ENCODE measurements at places on chromosomes 6 and 20. TPM values are rescaled to one million over a fixed set of nuclear protein-coding genes. Genes with fewer than 3 reads are reported as not detected.

GRCh38 chr6:90146024-90146423, 150.6 kb downstream of the BACH2 start:
- no peak for DNase-seq

GRCh38 chr6:99711925-99712324, 105.3 kb downstream of the PRDM13 start:
- DNase-seq, result no peak

Gene ACTL10
- 0.28 TPM for total RNA-seq

Gene RPP40
- 0.36 TPM for total RNA-seq

Gene ALDH5A1
- total RNA-seq, result 3.6 TPM
